Activated naive CD4-positive, alpha-beta T cell treated with Interleukin-2 at 50 U/mL for 16 hours (primary cell): ENCODE measurements at places on chromosomes 11 and 22.

- DNase-seq, result no peak
Measured at GRCh38 chr11:5398936-5399335, 15.3 kb downstream of the OR51M1 start.

DNA sequence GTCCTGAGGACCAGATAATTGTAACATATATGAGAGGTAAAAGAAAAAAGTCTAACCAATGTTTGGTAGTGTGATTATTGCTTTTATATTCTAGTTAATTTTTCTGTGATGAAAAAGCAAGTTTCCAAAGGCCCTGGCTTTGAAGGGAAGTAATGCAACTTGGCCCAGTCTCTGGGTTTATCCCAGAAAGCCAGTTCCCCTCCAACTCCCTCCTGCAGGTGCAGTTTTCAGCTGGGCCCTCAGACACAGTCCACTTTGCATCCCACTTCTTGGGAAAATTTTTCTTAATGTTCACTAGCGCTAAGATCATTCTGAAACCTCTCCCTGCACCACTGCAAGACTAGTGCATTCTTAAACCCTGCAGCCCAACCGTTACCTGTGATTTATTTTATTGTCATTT is 586.8 kb downstream of the NTM start:
- no peak for DNase-seq

DNA sequence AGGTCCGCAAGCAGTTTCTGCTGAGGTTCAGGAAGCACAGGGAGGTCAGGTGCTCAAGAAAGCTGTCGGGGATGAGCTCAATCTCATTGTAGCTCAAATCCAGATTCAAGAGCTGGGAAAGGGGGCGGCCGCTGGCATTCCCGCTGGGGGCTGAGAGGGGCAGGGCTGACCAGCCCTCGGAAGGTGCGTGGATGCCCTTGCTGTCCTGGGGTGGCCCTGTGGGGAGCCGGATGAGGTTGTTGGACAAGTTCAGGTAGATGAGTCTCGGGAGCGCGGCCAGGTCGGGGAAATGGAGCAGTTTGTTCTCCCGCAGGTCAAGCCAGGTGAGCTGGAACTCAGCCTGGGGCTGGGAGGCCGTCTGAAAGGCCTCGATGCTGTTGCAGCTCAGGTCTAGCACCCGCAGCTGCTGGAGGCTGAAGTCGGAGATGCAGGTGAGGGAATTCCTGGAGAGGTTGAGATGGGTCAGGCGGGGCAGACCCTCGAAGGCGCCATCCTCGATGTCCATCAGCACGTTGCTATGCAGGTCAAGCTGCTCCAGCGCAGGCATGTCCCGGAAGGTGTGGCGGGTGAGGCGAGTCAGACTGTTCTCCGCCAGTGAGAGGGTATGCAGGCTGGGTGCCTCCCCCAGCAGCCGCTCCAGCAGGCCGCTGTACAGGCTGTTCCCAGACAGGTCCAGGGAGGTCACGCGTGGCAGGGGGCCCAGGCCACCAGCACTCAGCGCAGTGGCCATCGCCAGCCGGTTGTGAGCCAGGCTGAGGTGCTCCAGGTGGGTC is 9.8 kb downstream of the LRRC32 start:
- no peak for DNase-seq

- no peak for DNase-seq
Measured at GRCh38 chr11:44738791-44739190, 12.0 kb downstream of the TSPAN18 start.

DNA sequence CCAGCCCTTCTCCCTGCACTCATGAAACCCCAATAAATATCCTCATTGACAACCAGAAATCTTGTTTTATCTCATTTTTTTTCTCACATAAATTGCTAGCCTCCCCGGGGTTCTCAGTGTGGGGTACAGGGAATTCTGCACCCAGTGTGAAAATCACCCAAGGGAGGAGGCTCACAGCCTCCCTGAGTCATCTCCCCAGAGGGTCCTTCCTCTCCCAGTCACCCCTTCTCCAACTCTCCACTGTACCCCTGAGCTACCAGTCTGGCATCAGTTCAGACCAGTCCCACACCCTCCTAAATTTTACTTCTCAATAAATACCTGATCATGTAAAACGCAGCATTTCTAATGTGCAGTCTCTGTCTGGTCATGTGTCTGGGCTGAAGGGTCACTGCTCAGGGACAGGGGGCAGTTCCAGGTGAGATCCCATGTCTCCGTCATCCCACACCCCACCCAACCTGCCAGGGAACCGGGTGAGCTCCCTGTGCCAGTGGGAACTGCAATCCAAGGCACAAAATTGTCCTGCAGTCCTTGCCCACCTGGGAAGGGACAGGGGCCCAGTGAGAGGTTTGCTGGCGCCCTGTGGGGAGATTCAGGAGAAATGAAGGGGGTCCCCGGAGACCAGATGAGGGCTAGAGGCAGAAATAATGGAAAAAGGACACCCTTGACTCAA is 8.3 kb downstream of the IGLL5 start:
- no peak for DNase-seq

DNA sequence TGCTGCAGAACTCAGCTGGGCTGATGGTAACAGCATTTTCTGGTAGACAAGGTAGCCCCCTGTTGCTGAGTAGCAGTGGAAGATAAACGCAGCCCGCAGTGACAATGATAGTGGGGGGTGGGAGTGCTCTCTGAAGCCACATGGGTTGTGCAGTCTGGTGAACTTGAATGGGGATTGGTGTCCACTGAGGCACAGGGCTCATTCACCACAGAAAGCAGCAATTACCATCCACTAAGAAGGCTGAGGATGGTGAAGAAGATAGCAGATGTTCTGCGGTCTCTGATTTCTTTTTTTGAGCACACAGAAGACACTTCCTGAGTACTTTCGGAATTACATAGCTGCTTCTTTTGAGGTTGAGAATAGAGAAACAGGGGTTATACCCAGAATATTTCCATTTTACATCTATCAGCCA is 150.3 kb downstream of the LRRC4C start:
- no peak for DNase-seq

- DNase-seq, result peak; percentile 37
Measured at GRCh38 chr11:61507962-61508861, at the start of gene LRRC10B. Gene LRRC10B (plus strand): TSS chr11:61508749. CDS start chr11:61508999, 250 bp downstream.

GRCh38 chr22:48222742-48223487 is 1460.5 kb downstream of the TBC1D22A start:
- DNase-seq, result no peak

DNA sequence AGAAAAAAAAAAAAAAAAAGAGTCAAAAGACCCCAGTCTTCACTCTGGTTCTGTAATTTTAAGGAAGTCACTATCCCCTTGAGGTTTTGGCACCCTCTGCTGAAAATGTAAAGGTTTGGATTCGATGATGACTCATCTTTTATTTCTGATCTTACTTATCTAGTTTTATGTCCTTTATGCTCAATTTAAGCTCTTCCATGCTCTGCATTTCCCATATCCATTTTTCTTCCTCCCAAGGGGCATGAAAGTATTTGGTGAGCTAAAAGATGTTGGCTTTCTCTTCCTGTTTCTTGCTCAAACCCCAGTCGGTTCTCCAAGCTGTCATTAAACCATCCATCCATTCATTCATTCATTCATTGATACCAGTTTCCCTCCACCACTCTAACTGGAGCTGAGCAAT is 61.0 kb upstream of the CDON start:
- DNase-seq, result no peak

DNA sequence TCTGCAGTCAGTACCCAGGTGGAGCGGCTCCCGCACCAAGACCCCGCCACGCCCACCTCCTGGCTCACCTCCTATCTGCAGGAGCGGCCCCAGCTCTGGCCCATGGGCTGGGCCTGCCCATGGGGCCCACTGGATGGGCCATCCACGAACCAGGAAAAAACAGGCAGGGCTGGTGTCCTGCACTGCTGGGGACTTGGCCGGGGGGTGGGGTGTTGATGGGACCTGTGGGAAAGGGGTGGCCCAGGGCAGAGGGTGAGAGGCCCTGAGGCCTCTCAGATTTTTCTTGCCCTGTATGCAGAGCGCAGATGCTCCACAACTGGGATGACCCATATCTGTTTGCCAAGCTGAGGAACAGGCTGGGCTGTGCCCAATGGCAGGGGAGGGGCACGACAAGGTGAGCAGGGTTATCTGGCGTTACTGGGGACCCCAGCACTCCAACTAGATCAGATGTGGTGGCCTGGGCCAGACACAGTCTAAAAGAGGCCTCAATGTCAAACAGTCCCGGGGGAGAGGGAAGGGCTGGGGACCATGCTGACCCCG is 2.7 kb upstream of the PIM3 start:
- no peak for DNase-seq

- DNase-seq, result no peak
Measured at GRCh38 chr22:19466126-19466716, 12.8 kb downstream of the UFD1 start.

GRCh38 chr22:26354707-26355106 is 74.4 kb upstream of the ASPHD2 start:
- no peak for DNase-seq

GRCh38 chr22:38070250-38070921 is 13.2 kb downstream of the PICK1 start:
- DNase-seq, result no peak

DNA sequence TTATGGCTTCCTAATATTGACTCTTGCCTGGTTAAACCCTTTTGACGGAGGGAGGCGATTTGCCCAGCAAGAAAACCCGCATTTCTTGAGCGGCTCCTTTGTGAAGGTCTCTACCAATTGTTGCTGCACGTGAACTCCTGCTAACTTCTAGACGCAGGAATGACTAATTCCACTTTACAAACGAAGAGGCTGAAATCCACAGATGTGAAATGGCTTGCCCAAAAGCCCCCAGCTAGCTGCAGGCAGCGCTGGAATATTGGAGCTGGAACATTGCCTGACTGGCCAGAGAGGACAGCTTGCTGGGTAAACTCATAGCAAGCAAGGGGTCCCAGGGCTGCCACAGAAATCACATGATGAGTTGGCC is 542 bp downstream of the GCAT start:
- DNase-seq, result no peak

DNA sequence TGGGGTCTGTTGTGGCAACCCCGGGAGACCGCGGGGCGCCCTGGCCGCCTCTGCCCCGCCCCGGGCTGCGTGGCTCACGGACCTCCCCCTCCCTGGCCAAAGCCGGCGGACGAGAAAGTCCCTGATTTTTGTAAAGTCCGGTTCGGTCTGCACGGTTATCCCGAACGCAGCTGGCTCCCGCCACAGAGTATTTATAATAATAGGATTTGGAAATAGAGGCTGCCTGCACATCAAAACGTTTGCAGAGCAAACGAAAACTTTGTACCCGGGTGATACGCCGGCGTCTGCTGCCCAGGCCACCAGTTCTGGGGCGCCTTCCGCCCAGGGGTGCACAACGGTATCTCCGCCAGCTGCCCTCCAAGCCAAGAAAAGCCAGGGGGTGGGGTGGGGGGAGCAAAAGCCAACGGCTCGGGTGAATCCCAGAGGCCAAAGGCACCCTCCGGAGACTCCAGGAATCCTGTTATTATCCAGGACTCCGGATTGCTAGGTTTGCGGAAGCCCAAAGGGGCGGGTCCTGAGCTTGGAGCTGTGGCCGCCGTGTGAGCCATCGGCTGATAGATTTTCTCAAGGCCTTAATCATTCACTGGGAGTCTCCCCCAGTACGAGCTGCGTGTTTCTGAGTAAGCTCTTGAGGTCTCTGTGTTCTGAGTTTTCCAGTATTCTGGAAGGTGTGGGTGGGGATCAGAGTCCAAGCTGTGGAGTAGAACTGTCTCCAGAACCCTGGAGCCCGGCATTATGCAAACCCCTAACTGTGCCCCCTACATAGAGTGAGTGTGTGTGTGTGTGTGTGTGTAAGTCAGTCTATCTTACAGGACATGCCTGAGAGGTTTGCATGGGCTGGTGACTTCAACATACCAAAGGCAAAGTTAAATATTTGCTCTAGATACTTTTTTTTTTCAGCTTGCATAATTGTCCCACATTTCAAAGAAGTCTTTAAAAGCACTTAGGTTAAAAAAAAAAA is 673 bp upstream of the SHANK2 start:
- DNase-seq, result no peak

GRCh38 chr22:17639247-17639741 is 737 bp downstream of the BCL2L13 start:
- DNase-seq, result peak; percentile 6

GRCh38 chr11:1459764-1460395 is 26.7 kb downstream of the MOB2 start:
- no peak for DNase-seq

- DNase-seq, result no peak
Measured at GRCh38 chr11:126407101-126407521, 51.6 kb downstream of the ST3GAL4 start.

- DNase-seq, result no peak
Measured at GRCh38 chr11:127825183-127825582, 762.2 kb downstream of the ETS1 start.

DNA sequence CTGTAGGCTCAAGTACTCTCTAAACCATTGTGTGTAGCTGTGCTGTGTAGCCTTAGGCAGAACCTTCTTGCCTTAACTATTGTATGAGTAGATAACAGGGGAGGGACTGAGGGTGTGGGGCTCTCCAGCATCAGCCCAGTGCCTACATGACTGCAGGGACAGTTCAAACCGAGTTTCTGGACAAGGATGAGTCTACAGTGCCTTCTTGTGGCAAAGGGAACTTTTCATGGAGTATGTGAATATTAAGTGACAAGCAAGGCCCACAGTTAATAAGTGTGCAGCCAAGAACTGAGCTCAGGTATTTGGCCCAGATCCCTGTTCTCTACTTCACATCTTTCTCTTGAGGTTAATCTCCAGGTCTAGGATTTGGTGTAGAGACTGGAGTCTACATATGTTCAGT is 424.4 kb upstream of the LARGE1 start:
- no peak for DNase-seq

GRCh38 chr22:25656724-25657123 is 85.3 kb upstream of the MYO18B start:
- no peak for DNase-seq

DNA sequence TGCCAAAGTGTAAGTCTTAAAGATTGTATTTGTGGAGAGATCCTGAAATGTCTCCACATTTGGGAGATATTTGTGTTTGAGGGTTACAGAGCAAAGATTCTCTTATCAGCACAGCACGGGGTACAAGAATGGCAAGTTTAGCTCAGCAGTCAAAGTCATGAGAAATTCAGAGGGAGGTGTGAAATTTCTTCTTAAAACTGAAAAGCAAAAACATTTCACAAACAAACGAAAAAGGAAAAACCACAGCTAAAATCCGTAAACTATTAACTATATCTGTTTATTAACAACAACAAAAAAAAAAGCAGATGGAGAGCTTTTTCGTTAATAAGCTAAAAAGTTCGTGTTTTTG is 40.9 kb upstream of the ETS1 start:
- DNase-seq, result no peak

GRCh38 chr11:122981388-122982264 is at the start of gene BSX:
Gene BSX (minus strand): TSS chr11:122981834. CDS start chr11:122981671, 163 bp downstream.
- peak; percentile 53 for DNase-seq

DNA sequence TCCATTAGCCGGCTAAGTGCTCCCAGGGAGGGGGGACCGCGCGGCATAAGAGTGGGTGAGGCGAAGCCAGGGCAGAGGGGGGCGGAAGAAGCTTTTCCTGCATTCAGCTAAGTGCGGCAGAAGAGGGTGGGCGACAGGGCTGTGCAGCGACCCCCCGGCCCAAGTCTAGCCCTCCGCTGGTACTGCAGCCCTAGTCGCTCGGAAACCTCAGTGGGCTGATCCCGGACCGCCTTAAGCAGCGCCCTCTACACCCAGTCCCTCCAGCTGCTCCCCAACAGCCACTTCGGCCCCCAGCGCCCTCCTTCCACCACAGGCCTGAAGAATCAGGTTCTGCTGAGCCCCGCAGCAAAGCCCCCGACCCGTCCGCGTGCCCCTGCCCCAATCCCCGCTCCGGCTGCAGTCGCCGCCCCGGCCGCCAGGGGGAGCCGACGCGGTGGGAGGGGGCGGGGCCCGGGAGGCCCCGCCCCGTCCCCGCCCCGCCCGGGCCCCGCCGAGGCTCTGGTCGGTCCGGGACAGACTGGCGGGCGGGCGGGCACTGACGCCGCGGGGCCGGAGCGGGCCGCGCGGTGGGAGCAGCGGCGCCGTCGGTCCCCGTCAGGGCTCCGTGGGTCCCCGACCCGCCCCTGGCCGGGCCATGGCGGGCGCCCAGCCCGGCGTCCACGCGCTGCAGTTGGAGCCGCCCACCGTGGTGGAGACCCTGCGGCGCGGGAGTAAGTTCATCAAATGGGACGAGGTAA is at the start of gene PLCB3:
TSS of gene PLCB3 (plus strand) at position 515 of the 737 bp plus-strand sequence. CDS start at position 635, 120 bp downstream.
- peak; percentile 65 for DNase-seq
